ENCODE measurements at places on chromosomes 7 and 10.

DNA sequence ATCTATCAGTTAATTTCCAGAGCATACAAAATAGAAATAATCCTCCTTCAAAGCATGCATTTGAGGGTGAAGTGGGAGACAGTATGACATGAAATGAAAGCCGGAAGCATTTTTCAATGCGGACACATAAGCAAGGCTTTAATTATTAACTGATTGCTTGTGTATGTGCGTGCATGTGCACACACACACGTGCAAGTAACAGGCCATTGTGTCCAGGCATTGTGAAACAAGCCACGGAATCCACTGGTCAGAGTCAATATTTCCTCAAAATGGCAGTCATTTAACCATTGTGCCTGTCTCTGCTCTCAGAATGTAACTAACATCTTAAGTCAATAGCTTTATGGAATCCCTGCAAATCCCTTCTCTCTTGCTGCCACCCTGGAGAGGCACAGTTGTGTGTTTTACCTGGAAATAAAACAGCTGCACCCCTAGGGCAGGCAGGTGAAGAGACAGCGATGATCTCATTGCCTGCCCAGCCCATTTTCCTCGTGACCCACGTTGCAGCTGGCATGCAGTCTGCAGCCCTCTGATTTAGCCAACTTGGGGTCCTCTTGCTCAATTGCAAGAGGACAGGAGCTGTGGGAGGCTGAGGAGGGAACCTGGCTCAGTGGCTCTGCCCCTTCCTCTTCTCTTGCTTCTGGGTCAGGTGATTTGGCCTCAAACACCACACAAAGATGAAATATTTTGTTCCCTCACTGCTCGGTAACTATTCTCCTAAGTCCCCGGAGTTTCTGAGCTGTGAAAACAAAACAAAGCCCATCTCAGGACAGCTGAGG is 500.9 kb upstream of the ZMIZ1 start:
- no peak for DNase-seq

DNA sequence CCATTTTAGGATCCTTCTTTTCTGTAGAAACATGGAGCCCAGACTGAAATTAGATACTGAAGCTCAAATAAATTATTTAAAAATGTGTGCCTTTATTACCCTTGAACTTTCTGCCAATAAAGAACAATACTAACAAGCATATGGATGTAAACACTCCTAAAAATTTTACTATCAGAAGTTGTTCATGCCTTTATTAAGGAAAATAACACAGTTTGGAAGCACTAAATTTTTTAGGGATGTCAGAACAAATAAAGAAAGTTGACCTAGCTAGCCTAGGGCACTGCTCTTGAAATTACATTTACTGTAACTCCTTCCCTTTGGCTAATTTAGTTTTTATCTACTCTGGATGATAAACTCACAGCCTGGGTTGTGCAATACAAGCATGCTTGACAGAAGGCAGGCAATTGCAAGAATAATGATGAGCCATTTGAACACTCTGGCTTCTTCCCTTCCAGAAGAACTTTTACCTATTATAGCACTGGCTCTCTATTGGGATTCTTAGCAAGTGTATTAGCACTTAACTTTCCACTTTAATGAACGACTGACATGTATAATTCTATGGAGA is 351.7 kb upstream of the C7orf33 start:
- no peak for DNase-seq

DNA sequence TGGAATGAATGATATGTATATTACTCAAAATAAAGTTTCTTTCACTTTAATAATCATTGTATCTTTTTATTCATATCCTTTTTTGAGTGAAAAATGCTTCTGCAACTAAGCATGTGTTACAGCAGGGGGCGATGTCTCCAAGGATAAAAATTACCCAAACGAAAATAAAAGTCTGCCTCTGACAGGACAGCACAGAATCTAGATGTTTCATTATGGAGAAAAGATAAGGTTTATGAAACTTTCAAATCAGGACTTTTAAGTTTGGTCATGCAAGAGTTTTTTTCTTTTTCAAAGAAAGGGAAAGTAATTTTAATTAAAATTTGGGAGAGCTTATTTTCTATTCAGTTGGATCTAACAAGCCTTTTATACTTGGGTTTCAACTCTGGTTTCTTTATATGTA is 48.4 kb downstream of the TES start:
- DNase-seq = no peak

- DNase-seq = no peak
Observed at GRCh38 chr7:98229441-98229840, 18.2 kb downstream of the BHLHA15 start.

DNA sequence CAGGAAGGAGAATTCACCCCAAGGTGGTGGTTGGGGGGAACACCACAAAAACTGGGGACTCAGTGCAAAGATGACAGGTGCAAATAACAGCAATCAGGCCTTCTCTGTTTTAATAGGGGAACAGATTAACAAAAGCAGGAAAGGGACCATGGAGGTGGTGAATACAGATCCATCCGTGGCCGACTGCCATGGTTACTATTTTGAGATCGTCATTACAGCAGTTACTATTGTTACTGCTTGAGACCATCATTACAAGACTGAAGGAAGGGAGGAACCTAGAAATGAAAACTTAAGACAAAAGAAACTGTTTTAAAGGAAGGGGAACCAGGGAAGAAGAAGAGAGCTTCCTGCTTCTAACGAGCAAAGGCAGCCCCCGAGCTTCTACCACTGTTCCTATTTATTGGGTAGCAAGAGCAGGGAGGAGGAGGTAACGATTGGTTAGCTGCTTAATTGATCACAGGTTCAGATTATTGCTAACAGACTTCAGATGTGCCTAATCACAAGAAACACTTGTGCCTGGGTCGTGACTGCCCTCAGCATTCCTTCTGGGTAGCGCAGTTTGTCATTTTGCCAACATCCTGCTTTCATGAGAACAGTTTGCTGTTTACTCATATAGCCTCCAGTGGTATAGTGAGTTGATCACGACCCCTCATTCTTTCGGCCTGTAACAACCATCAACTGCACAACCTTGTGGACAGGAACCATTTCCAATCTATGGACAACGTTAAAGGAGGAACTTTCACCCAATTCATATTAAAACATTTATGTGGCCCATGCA is 216.3 kb downstream of the CHCHD3 start:
- no peak for DNase-seq

GRCh38 chr7:47833211-47833610 is 115.1 kb downstream of the PKD1L1 start:
- no peak for DNase-seq

DNA sequence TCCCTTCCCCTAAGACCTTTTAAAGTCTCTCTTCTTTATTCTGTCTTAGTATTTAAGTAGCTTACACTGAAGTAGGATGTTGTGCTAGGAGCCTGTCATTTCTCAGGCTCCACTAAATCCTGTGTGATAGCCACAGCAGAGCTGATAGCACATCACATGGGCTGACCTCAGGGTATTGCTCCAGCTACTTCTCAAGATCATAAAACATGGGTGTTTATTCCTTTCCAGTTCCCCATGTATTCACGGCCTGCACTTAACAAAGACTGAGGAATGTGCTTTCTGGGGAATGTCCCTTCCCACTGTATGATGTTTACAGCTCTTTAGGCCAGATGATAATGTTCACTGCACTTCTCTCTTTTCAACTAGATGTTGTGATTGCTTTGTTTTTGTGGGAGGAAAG is 1086.8 kb downstream of the KCNMA1 start:
- DNase-seq = no peak

GRCh38 chr7:66687186-66687585 is 53.3 kb upstream of the RABGEF1 start:
- no peak for DNase-seq

DNA sequence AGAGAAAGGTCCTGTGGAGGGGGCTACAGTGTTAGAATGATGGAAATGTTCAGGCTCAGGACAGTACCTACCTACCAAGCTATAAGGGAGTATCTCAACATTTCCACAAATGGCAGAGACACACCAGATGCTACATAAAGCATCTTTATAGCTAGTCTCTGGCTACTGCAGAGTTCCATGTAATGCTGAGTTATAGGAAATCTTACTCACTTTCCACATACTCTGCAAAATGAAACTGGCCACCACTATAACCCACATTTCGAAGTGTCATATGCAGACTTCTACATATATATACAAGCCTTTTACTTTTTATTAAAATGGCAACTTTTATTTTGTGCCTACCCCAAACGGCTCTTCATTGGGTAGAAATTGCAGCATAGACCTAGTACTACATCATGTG is 85.5 kb downstream of the FAS start:
- no peak for DNase-seq

DNA sequence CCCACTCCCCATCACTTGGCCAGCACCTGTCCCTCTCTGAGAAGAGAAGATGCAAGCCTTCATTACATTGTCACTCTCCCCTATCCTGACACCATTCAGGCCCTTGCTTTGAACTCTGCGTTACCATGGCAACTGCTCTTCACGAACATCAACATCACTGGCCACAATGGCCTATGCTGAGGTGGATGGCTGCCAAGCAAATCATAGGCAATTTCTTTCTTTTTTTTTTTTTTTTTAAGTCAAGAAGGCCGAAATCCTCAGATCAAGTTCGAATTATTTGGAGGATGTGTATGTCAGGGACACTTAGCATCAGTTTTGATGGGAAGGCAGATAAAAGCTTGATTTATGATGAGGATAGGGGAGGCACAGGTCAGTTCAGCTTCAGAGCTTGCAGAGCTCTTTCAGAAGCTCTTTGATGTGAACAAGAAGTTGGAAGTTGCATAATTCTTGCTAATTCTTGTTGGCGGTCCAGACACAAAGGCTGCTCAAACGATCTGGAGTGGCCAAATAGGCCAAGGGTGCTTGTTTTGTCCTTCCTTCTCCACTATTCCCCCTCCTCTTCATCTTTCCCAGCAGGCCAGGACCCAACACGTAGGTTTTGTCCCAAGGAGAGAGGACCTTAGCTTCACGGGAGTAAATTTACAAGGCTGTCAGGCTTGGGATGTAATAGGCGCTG is 179.9 kb upstream of the NPVF start:
- DNase-seq = no peak

DNA sequence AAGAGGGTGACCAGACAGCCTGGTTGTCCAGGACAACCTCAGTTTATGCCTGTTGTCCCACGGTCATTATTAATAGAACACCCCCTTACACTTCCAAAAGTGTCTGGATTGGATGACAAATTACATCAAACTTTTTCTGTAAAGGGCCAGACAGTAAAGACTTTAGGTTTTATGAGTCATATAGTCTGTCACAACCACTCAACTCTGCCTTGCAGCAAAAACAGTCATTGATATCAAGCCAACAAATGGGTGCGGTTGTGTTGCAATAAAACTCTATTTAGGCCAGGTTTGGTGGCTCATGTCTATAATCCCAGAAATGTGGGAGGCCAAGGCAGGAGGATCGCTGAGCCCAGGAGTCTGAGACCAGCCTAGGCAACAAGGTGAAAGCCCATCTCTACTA is 66.7 kb upstream of the ATP6V0A4 start:
- no peak for DNase-seq

GRCh38 chr7:34299066-34299465 is 359.0 kb upstream of the NPSR1 start:
- no peak for DNase-seq

Data from chondrocyte (in vitro differentiated cells).